ENCODE measurements at places on chromosomes 16 and 17. TPM values are rescaled to one million over a fixed set of nuclear protein-coding genes. Genes with fewer than 3 reads are reported as not detected.

Gene RASD1
- total RNA-seq: 1.8 TPM

Gene ALDH3A1
- total RNA-seq: 0.46 TPM

Gene RAB40C
- total RNA-seq: 17.8 TPM

Gene TRPV3
- 0.40 TPM for total RNA-seq

Gene ANKFN1
- not detected for total RNA-seq

Gene LRRC37A2
- total RNA-seq: 11.6 TPM

Gene ZFPM1
- 3.4 TPM for total RNA-seq

Gene GRAPL
- total RNA-seq: not detected

Gene SEBOX
- not detected for total RNA-seq

Gene GNGT2
- 1.4 TPM for total RNA-seq

DNA sequence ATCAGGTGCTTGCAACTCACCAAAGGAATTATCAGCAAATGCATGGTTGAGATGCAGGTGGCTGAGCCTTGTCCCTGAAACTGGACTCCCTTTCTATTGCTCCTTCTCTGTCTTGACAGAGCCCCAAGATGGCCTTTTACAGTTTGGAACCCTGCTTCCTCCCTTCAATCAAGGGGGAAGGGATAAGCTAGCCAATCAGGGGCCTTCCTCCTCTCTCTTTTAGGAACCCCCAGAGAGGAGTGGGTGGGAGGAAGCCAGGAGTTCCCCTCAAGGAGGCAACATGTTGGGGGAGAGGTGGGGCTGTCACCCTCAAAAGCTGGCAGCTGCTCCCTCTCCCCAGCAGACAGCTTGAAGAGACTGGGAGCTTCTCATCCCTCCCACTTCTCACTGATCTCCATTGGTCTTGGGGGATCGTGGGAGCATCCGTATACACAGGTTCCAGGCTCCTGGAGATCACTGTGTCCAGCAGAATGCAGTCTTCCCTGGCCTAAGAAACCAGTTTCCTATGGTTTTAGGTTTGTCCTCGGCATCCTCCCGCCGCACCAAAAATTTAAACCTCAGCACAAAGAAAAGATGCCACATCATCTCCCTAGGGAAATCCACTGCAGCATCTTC lies 7.2 kb downstream of the RASL10B start:
- DNase-seq: no peak

- no peak for DNase-seq
These were observed 52.8 kb downstream of the SDK2 start for GRCh38 chr17:73591296-73592078.

DNA sequence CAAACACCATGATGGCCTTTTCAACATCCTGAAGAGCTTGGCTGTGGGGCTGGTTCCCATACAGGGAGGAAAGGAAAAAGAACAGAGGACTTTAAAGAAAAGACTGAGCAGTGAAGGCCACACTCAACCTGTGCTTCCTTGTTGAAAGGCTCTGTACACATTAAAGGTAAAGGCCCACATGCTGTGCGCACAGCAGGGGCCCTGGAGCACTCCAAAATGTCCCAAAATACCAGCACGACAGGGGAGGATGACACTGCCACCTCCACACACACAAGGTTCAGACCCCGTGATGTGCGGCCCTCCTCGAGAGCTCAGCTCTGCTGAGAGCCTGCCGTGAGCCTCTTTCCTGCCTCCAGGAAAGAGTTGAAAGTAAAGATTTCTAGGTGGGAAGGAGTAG lies 36.5 kb downstream of the FANCA start:
- DNase-seq: no peak

GRCh38 chr16:87108278-87108677 lies 208.9 kb downstream of the C16orf95 start:
- DNase-seq: no peak

- DNase-seq: no peak
These were observed 344.2 kb downstream of the CPPED1 start for GRCh38 chr16:12459391-12460063.

DNA sequence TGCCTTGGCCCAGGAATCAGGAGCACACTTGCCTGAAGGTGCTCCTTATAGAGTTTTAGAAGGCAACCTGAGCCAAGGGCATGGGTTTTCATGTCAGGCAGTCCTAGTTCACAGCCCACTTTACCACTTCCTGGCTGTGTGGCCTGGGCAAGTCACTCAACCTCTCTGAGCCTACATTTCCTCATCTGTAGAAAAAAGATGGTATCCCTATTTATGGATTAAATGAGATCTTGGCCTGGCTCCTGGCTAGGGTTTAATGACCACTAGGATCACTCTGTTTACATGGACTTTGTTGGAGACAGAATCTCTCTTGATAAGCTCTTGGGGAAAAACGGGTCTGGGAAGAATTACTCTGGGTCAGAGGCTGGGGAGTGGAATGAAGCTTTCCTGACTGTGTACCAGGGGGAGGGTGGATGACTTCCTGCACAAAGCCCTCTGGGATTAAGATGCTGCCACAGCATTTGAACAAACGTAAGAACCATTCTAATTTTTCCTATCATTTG lies 2.3 kb downstream of the MT2A start:
- DNase-seq: no peak

DNA sequence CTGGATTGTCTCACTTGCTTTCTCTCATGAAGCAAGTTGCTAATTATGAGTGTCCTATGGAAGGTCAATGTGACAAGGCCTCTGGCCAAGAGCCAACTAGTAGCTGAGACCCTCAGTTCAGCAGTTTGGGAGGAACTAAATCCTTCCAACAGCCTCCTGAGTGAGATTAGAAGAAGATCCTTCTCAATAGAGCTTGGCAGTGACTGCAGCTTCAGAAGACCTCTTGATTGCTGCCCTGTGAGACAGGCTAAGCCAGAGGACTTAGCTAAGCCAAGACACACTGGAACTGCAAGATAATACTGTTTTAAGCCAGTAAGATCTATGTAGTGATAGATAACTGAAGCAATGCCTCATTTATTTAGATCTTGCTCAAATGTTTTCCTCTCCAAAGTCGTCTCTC lies 34.3 kb downstream of the PCTP start:
- no peak for DNase-seq

DNA sequence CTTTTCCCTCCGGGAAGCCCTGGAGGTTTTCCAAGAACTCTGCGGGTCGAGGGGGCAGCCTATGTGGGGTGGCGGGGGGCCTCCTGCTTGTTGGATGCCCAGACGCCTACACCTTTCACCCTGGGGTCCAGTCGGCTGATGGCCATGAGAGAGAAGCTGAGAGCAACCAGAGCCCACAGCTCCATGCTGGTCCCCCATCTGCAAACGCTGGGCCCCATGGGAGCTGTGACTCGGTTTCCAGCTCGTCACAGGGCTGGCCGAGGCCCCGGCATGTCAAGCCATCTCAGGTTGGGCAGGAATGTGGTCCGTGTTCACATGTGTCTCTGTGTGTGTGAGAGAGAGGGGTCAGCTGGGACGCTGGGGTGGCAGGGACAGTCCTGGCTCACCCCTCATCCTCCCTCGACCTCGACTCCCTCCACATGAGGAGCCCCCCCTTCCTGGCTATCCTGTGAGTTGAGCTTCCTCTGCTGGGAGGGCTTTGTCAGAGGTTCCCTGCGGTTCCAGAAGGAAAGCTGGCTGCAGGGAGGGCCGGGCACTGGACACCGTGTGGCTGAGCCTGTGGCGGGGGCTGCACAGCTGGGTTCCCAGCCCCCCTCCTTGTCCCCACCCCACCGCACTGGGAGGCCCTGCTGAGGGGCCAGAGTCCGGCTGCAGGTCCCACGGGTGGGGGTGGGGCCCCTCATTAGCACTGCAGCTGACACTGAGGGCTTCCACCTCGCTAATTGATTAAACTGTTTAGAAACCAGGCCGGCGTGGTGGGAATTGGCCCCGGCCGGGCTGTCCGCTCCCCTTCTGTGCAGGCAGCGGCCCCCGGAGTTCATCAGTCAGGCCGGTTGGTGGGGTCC lies 19.1 kb downstream of the METRNL start:
- no peak for DNase-seq

- DNase-seq: no peak
These were observed 5.3 kb upstream of the HEXD start for GRCh38 chr17:82412535-82413520.

DNA sequence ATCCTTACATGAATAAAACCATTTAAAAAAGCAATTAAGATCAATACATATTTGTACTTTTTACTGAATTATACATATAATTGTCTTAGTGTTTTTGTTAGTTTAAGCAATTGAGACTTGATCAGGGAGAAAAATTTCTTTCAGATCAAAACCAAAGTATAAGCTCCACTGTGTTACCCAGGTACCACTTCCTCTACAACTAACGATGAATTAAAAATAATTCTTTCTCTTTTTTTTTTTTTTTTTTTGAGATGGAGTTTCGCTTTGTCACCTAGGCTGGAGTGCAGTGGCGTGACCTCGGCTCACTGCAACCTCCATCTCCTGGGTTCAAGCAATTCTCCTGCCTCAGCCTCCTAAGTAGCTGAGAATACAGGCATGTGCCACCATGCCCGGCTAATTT lies 6.8 kb downstream of the FBXO47 start:
- DNase-seq: no peak

DNA sequence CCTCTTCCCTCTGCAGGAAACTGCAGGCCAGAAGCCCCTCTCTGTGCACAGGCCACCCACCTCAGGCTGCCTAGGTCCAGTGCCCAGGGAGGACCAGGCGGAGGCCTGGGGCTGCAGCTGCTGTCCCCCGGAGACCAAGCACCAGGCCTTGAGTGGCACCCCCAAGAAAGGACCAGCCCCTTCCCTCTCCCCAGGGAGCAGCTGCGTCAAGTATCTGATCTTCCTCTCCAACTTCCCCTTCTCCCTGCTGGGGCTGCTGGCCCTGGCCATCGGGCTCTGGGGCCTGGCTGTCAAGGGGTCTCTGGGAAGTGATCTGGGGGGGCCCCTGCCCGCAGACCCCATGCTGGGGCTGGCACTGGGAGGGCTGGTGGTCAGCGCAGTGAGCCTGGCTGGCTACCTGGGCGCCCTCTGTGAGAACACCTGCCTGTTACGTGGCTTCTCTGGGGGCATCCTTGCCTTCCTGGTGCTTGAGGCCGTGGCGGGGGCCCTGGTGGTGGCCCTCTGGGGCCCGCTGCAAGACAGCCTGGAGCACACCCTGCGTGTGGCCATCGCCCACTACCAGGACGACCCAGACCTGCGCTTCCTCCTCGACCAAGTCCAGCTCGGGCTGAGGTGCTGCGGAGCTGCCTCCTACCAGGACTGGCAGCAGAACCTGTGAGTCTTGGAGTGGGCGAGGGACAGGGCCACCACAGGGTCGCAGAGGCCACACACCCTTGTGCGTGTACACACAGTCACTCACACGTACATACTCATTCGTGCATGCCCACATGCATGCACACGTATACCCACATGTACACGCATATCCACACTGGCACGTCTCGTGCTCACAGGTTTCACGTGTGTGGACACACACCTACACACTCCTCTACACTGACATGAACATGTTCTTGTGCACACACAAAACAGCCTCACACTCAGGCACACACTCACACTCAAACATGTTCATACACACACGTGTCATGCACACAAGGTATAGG lies 8.3 kb downstream of the TSPAN10 start:
- no peak for DNase-seq

- no peak for DNase-seq
These were observed 16.3 kb downstream of the C16orf46 start for GRCh38 chr16:81060576-81061306.

- DNase-seq: no peak
These were observed 27.2 kb downstream of the SMPD3 start for GRCh38 chr16:68421076-68421475.

- DNase-seq: no peak
These were observed 8.1 kb downstream of the AQP8 start for GRCh38 chr16:25224731-25225319.
